ELF-1 (cell line): ENCODE measurements at places on chromosomes 3 and 15.

DNA sequence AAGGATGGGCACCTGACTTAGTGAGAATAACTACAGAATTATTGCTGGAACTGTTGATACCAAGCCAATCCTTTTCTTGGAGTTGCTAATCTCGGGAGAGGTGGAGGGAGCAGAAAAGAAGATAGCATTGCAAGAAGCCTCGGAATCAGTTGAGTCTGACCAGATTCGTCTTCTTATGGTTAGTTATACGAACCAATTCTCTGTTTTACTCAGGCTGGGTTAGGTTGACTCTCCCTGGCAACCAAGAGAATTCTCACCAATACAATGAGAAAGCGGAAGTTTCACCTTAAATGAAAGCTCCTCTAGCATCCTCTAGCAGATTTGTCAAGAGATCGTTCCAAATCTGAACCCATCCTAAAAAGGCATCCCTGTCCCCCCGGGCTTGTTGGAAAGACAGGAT is 43.5 kb upstream of the UBE2E1 start:
- no peak for DNase-seq

- DNase-seq = no peak
Measured at GRCh38 chr3:44223299-44223698, 18.4 kb upstream of the TOPAZ1 start.

DNA sequence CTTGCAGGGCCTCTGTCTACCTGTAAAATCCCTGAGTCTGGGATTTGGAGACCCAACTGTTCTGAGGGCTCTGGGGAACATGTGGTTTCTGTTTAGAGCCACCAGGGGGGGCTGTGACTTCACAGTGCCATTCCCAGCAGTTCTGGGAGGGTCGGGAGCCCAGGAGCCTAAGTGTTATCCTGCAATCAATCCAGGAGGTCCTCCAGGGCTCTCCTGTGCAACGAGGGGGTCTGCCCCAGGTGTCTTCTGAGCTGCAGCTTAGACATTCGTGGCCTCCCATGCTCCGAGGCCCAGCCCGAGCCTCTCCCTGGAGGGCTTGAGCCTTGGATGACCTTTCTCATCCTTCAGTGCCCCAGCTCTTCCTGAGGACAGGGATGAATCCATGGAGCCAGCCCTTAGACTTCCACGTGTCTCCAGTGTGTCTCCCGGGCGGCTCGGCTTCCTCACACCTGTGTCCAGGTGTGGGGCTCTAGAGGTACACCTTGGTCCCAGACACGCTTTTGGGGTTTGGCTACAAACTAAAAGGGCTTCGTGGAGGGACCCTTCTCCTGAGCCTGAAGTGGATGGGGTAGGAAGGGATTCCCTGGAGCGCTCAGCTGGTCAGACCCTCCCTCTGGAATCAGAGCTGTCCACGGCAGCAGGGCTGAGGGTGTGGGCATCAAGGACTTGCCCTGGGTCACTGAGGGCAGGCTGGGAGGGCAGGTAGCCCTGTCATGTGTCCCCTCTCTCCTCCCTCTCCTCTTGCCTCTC is 20.3 kb upstream of the ABTB1 start:
- DNase-seq = peak; percentile 92

DNA sequence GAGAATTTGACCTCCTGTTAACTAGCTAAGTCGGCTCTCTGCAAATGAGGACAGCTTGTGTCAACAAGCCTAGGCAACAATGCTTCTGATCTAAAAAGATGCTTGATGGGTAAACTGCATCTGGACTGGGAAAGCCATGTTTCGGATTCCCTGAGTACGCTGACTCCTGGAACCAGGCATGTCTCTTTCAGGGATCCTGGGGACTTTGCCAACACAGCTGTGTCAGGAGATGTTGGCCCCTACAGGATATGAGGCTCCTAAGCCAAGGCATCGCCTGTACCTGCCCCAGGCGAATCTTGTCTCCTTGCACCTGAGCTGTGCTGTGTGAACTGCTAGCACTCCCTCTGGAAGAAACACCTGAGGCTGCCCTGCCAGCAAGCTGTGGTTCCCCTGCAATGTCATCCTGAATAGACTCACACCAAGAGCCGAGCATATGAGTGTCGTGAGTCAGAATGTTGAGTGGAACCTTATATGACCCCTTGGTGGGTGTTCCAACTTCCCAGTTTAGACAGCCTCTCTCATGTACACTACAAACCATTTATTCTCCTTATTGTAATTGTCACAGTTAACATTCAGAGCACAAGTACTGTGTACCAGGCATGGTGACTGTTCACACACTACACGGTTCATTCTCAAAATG is 17.0 kb downstream of the EOGT start:
- DNase-seq = no peak

- DNase-seq = no peak
Measured at GRCh38 chr3:57335283-57335938, 42.9 kb upstream of the ASB14 start.

DNA sequence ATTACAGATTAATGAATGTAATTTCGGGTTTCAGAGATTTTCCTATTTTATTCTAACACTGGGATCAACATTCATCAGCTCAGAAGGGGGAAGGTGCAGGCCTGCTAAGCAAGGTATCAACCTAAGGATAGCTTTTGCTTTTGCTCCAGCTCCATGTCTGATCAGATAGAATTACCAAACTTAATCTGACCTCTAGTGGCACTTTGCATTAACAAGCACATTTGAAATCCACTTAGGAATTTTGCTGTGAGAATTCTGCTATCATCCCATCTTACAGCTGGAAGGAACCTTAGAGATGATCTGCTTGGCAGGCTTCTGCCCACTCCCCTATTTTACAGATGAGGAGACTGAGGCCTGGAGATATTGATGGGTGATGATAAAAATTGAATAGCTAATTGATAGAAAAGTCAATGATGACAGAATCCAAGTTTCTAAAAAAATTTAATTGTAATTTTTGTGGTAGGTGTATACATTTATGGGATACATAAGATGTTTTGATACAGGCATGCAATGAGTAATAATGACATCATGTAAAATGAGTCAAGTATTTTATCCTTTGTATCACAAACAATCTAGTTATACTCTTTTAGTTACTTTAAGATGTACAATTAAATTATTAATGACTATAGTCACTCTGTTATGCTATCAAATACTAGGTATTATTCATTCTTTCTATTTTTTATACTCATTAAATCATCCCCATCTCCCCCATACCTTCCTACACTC is 209.2 kb upstream of the ZPLD1 start:
- no peak for DNase-seq

GRCh38 chr3:12629560-12629959 is 34.4 kb downstream of the RAF1 start:
- DNase-seq = no peak

- peak; percentile 69 for DNase-seq
Measured at GRCh38 chr15:40439960-40440742, 602 bp upstream of the BAHD1 start.

DNA sequence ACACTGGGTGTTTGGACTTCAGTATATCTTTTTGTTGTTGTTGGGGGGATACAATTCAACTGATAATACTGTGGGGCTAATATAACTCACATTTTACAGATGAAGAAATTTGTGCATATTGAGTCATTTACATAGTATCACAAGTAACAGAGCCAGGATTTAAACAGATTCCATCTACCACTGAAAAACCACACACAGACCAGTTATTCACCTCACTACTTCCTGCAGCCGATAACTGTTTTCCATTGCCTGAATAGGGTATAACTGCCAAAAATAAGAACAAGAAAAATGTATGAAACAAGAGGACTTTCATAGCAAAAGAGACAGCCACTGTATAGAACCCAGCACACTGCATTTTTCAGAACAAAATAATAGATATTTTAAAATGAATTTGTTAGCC is 215.8 kb upstream of the CNTN6 start:
- DNase-seq = no peak

GRCh38 chr3:45145223-45145622 is 955 bp downstream of the CDCP1 start:
- DNase-seq = no peak

- no peak for DNase-seq
Measured at GRCh38 chr3:94304954-94305353, 242.1 kb downstream of the NSUN3 start.

GRCh38 chr3:25611193-25611592 is 53.5 kb downstream of the TOP2B start:
- no peak for DNase-seq

- no peak for DNase-seq
Measured at GRCh38 chr15:66400351-66400774, 13.7 kb downstream of the MAP2K1 start.

DNA sequence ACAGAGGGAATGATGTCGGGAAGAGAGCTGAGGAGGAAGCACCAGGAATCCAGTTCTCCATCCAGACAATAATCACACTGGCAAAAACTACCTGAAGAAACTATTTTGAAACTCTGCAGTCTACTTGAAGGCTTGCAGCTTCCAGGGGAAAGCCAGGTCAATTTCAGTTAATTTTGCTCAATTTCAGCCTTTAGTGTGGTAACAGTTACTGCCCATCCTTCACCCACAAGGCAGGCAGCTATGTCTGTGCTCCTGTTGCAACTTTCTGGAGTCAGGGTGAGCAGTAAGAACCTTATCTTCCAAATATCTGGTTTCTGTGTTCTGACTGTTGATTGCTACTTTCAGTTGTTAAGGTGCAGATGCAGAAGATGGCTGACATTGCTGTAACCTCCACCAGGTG is 221.7 kb downstream of the ADAMTS17 start:
- no peak for DNase-seq

DNA sequence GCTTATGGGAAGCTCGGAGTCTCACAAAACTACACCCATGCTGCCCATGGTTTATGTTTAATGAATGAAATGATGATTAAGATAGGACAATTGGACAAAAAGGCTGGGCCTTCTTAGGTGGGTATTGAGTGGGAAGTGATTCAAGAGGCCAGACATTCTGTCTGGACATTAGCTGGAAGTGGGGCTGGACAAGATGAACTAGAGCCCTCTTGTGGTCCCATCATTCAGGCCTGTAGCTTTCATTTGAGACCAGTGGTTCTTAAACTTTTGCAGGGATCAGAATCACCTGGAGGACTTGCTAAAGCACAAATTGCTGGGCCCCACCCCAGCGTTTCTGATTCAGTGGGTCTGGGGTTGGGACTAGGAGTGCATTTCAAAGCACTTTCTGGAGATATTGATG is 290.4 kb upstream of the CTDSPL start:
- DNase-seq = no peak

GRCh38 chr15:58457466-58457965 is 25.7 kb downstream of the LIPC start:
- no peak for DNase-seq

DNA sequence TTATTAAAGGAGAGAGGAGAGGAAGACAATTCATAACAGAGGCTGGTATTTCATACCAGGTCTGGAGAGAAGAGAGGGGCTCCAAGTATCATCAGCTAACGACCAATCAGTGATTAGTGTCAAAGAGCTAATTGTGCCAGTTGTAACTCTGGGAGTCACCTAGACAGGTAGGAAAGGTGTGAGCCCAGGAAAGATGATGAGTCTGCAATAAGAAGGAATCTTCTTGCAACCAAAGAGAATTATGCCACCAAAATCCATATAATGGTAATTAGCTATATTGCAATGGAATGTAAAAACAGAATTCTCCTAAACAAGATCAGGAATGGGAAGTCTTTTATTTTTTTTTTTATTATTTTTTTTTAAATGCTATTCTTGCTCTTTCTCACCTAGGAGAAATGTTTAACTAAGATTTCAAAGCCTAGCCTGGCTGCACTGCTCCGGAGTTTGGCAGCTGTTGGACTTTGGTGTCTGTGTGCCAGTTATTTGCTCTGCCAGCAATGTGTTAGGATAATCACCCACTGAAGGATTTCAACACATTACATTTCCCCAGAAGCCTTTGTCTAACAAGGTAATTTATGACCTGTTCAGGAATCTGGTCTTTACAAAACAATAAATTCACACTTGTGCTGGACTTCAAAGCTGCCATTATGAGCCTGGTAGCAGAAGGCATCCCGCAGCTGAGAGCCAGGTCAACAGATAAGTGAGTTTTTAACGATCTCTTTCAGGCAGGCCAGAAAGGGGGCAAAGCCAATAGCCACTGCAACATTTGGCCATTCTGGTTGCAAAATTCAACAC is 89.4 kb downstream of the FOXB1 start:
- DNase-seq = no peak

GRCh38 chr3:72903004-72903403 is 15.2 kb downstream of the GXYLT2 start:
- no peak for DNase-seq

GRCh38 chr3:104553121-104553520 is 813.6 kb upstream of the ALCAM start:
- no peak for DNase-seq

GRCh38 chr3:140630866-140631265 is 47.0 kb upstream of the TRIM42 start:
- DNase-seq = no peak

GRCh38 chr15:95718441-95718840 is 612.1 kb upstream of the NR2F2 start:
- no peak for DNase-seq

GRCh38 chr3:4981665-4982494 is 2.6 kb downstream of the BHLHE40 start:
- peak; percentile 32 for DNase-seq

DNA sequence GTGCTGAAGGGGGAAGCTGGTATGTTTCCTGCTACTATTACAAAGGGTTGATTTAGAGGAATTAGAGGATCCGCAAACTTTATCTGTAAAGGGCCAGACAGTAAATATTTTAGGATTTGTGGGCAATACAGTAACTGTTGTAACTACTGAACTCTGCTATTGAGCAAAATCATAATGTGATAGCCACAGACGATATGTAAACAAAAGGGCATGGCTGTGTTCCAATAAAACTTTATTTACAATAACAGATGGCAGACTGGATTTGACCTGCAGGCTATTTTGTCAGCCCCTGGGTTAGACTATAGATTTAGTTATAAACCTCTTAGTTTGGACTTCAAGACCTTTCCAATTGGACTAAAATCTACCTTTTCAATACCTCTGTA is 27.8 kb upstream of the KCNMB2 start:
- DNase-seq = no peak

DNA sequence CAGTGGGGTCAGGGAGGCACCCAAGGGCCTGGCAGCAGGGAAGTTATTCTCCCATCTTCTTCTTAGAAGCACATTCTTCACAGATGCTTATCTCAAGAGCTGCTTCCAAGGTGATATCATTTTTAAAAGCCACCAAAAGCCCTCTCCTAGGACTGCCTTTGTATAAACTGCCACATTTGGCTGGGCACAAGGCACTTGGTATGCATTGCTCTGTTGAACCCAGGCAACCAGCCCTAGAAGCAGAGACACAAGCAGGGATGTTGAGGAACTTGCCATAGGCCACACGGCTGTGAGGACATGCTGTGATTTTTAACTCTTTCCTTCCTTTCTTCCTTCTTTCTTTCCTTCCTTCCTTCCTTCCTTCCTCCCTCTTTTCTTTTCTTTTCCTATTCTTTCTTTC is 7.4 kb upstream of the SLC6A1 start:
- DNase-seq = no peak

- DNase-seq = no peak
Measured at GRCh38 chr3:5071061-5071460, 51.0 kb upstream of the ARL8B start.

- DNase-seq = no peak
Measured at GRCh38 chr15:85598219-85598618, 196.5 kb downstream of the KLHL25 start.
